HAP-1 (cell line): ENCODE measurements at places on chromosomes 5 and 9.
A peak's percentile ranks its signal among the peaks of the same experiment; 100 is the strongest.

GRCh38 chr5:16538006-16538405, 72.4 kb upstream of the ZNF622 start:
- no peak for DNase-seq

DNA sequence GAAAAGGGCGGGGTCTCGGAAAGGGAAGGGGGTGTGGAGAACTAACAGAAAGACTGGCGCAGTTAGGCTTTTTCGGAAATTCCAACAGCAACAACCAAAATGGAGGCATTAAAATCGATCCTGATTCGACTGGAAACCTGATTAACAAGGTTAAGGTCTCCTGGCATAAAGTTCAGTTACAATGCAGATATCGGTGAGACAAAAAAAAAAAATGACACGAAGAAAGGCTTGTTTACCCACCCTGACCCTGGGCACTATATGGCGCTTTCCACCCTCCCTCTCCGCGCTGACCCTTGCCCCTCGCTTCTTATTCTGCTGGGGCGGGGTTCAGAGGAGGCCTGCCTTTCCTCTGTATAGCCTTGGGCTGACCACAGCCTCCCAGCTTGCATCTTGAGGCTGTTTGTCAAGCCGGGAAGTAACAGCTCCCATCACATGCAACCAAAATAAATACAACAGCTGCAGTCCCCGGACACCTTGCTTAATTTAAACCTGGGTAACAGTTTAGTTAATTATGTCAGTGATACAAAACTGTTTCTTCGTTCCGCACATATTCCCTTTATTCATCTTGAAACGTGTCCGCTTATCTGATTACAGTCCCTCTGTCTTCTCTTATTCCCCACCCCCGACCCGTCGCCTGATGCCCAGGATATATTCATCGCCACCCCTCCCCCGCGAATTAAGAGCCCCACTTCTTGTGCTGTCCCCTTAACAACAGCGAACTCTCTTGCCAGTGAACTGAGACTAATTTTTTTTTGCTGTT, 795 bp upstream of the PJA2 start:
- peak; percentile 85 for DNase-seq

- DNase-seq, result no peak
These were observed 48.4 kb upstream of the CDK5RAP2 start for GRCh38 chr9:120628207-120628924.

DNA sequence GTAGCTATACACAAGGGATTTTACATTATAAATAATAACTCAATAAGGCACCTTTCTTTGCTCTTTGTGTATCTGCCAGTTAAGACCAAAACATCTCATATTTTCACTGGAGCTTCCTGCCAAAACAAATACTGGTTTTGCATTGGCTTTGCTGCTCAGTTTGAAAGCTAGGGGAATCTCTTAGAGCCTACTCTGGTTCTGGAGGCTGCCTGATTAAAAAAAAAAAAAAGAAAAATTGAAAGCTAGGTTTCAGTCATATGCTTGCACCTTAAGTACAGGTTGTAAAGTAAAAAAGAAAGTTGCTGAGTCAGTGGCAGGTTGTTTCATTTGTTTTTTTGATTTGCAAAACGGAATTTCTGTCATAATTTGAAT, 2.3 kb downstream of the DENND4C start:
- peak; percentile 80 for DNase-seq

- DNase-seq, result no peak
These were observed 59.9 kb downstream of the PBX3 start for GRCh38 chr9:125807079-125807478.

GRCh38 chr9:15304632-15305031, 2.4 kb downstream of the TTC39B start:
- DNase-seq, result no peak

DNA sequence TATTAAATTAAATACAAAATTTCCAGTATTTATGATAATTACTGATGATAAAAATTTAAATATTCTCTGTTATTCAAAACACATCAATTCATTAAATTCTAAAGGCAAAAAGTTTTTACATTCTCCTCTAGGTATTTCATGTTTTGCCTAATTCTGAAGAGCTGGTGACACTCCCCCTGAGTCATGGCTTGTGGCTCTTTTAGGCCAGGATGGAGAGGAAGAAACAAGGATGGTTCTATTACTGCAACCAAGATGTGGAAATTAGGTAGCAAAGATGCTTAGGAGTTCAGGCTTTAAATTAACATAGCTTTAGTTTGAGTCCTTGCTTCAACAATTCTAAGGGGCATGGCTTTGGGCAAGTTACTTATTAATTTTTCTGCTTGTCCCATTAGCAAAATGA, 1295.8 kb downstream of the EFNA5 start:
- no peak for DNase-seq

DNA sequence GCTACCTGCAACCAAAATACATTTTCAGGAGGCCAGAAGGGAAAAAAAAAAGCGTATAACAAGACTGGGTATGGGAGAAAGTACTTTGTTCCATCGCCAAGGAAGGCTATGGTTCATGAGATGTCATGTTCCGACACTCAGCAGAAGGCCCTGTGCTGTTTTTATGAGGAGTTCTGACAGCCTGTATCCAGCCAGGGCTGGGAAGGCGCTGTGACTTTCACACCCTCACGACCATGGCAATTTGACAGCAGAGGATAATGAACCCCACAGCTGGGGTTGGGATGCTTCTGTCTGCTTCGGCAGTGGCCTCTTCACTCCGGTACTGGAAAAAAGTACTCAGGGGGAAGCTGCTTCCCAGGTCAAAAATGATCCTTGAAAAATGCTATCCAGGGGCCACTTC, 154.4 kb downstream of the PRELID2 start:
- DNase-seq, result no peak

GRCh38 chr9:74172874-74173273, 324.3 kb upstream of the RORB start:
- no peak for DNase-seq

DNA sequence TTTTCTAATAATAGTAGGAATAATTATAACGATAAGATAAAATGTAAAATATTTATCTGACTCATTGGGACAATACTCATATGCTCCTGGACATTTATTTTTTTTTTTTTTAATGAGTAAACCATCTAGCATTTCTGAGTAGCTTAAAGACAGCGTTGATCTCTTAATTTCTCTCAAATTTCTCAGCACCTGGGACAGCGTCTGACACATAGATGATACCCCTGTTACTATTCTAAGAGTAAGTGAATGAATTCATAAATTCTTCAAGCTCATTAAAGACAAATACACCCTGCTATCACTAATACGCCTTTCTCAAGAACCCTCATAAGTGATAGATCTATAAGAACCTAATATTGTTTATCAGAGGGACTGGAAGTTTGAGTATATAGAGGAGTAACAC, 12.0 kb upstream of the HTR4 start:
- DNase-seq, result no peak

DNA sequence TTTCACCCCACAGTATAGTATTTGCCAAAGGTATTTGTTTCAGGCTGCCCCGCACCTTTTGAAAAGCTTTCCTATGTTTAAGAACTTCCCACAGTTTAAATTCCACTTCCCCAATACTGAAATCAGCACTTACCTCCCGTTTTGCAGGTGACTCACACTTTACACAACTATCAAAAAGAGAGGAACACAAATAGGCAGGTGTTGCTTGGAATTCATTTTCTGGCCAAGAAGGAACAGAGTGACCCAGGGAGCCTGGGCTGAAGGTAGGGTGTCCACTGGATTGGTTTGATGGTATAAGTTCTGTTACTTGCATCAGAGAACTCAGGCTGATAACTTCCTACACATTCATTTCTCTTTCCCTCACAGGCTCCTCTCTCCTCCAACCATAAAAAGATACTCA, 60.1 kb upstream of the SLC30A5 start:
- DNase-seq, result no peak

DNA sequence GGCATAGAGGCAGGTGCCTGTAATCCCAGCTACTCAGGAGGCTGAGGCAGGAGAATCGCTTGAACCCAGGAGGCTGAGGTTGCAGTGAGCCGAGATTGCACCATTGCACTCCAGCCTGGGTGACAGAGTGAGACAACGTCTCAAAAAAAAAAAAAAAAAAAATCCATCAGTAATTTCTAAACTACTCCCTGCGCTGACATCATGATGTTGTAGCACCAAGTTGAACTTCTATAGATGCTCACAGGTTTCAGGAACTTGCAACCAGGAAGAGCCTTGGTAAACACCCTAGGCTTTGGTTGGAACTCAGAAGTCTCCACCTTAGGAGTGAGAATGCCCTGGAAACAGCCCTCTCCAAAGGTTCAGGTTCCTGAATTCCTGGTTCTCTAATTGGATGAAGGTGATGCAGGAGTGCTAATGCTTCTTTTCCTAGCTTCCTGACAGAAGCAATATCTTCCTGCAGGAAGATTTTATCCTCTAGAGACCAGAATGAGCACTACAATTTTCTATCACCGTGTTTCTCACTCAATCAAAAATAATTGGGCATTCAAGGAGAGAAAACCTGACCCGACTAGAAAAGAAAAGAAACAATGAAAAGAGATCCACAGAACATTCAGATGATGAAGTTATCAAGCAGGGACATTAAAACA, 469.6 kb downstream of the GADD45G start:
- no peak for DNase-seq

GRCh38 chr5:97095318-97095732, 47.1 kb downstream of the LIX1 start:
- DNase-seq, result no peak

- no peak for DNase-seq
These were observed 42.3 kb downstream of the CAMK4 start for GRCh38 chr5:111266491-111266890.

- no peak for DNase-seq
These were observed 1.1 kb downstream of the TGFBR1 start for GRCh38 chr9:99106044-99106375.
